ENCODE measurements at places on chromosomes 5 and 9.

DNA sequence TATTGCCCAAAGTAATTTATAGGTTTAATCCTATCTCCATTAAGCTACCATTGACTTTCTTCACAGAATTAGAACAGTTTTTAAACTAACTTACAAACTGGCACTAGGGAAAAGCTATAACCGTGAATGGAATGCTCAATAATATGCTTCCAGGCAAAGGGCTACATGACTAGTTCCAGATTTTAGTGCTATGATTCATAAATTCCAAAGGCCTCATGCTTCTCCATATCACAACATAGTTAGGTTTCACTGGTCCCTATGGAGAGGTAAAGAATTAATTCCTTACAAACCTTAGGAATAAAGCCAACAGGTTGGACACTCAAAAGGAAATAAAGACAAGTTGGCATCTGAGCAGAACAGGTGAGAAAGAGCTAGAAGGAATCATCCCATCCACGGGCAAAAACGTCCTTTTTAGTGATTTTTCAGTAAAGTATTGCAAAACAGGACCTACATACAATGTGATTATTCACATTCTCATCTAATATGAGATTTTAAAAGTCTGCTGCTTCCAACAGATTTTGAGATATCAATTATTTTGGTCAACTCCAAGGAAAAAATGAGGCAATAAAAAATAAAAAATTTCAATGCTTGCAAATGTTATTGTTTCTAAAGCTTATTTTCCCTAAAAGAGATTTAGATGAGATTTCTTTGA lies 97.0 kb upstream of the TARS1 start:
- no peak for DNase-seq

DNA sequence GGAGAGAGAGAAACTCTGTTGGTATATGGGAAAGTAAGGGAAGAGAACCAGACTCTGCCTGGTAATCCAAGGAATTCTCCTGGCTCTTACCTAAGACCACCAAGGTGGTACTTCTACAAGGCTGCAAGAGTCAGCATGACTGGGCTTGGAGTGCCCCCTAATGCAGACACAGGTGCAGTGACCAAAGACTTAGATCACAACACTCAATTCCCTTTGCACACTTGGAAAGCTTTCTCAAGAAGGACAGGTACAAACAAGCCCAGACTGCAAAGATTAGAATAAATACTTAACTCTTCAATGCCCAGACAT lies 25.2 kb downstream of the UGT3A2 start:
- no peak for DNase-seq

GRCh38 chr5:91223886-91224285 lies 159.2 kb downstream of the ARRDC3 start:
- DNase-seq = no peak

DNA sequence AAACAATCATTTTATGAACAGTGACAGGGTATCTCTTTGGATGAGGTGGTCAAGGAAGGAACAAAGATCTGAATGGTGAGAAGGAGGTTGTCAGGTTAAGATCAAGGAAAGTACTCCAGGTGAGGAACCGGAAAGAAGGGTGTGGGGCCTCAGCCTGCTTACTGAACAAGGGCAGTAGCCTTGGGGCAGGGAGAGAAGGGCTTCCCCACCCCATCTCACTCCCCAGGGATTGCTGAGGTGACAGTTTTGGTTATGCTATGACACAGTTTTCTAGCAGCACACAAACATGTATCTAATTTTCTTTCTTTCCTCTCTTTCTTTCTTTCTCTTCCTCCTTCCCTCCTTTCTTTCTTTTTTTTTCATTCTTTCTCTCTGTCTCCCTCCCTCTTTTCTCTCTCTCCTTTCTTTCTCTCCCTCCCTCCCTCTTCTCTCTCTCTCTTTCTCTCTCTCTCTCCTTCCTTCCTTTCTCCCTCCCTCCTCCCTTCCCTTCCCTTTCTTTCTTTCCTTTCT lies 4.1 kb upstream of the HDHD3 start:
- no peak for DNase-seq

DNA sequence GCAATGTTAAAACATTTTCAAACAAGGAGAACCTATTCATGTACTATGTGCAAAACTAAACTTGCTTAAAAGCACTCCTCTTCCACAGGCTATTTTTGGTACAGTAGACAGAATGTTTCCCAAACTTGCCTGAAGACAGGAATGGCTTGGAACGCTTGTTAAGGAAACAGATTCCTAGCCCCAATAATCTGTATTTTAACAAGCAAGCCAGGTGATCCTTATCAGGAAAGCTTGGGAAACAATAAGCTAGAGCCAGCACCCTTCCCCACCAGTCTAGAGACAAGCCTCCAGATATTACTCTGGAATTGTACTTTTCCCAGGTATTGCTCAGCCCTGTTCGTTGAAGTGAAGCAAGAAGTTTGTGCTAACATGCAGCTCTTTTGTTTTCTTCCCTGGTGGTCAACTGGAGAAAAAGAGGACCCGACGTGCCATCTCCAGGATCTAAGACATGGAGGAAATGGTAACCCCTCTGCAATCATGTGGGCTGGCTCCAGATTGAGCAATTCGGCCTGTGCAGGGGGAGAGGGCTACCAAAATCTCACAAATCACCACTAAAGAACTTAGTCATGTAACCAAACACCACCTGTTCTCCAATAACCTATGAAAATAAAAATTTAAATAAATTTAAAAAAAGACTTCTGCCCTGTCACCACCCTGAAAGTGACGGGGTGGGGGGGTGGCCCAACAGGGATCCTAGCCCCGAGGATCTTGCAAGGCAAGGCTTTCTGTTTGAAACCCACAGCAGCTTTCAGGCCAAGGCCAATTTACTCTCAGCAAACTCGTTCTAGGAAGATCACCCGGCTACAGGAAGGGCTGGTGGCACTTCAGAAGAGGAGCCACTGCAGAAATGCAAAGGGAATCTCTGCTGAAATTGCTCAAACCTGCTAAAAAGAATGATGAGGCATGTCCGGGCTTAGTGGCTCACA lies 48.6 kb downstream of the SHB start:
- DNase-seq = no peak

DNA sequence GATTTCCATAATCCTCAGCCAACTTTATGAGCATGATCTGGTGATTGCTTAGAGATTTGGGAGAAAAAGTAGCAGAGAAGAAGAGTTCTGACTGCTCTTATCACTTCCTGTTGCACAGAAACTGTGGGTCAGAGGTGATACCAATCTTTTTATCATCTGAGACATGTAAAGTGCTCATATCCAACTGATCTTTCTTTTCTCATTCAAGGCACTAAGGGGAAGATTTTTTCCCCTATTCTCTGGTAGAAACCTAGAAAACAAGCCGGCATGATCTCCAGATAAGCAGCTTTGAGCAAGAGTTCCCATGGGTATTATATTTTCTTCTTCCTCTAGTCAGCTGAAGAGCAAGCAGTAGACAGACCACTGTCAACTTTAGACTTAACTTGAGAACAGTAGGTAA lies 29.0 kb upstream of the GPR150 start:
- no peak for DNase-seq

DNA sequence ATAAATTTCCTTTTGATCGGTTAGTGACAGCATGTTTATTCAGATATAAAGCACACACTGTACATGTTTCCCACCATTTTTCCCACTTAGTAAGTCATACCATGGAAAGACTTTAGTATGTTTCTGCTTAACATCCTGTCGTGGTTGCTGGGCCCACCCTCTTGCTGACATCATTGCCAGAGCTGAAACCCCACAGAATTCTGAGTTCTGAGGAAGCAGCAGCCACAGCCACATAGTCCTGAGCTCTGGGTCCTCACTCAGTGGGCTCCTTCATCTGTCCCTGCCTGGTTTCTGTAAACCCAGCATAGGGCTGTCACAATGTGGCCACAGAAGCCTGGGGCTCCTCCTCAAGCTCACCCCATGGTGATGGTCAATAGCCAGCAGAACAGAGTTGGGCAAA lies 441.5 kb downstream of the ENC1 start:
- DNase-seq = no peak

- DNase-seq = no peak
These were observed 215.4 kb downstream of the GLIS3 start for GRCh38 chr9:4084435-4084818.

DNA sequence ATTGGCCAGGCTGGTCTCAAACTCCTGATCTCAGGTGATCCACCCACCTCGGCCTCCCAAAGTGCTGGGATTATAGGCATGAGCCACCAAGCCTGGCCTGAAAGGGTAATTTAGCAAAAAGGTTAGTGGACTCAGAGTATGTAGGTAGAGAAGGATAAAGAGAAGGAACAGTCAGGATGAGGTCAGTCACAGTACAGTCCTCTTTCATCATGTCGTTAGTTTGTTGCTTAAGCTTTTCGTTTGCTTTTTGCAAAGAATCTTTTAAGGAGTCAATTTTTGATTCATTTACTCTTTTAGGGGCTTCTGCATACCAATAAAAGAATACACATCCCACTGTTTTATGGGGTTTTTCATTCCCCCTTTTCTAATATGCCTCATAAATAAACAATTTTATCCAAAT lies 17.8 kb upstream of the GBGT1 start:
- no peak for DNase-seq

DNA sequence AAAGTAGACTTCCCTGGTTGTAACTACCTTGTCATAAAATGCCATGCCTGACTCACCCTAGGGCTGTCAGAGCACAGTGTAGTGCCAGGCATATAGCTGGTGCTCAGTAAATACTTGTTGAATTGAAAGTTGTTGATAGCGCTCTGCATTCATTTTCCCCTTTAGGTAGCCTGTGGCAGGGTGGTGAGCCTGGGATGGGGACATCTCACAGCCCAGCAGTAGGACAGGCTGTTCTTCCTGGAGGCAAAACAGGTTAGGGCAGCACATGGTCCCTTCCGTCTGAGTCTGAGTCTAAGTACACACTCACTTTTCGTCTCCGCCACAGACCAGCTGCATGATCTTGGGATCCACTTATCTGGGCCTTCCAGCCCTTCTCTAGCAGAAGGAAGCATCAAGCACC lies 401.9 kb downstream of the ZSWIM6 start:
- DNase-seq = no peak

DNA sequence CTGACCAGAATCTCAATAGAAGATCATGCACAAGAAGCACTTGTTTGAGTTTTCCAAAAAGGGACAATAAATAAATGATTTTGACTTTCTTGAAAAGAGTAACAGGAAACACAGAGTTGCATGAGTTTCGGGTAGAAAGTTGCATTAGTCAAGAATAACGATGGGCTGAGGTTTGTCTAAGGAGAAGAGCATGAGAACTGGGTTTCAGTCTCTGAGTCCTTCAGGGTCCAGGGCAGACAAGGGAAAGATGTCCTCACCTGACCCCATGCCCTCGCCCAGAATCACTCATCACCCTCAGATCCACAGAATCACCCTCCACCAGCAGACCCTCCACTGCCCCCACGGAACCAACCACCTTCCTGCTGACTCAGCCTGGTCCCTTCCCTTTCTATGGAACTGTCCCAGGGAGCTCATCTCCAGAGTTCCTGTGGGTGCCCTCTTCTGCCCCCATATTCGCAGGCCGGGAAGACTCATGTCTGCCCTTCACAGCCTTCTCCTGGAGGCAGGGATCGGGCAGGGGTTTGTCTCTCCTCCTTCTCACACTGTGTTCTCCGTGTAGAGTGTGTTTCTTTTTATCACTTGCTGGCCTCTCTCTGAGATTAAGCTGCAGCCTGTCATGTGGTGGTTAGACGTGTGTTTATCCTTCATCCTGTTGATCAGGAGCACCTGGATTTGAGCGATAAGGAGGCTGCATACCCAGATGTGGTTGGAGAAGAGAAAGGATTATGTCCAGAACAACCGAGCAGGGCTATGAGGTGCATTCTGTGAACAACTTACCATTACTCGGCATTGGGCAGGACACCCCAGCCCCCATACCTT lies 442.6 kb downstream of the MAT2B start:
- DNase-seq = no peak

- no peak for DNase-seq
These were observed 18.8 kb upstream of the HSD17B3 start for GRCh38 chr9:96320749-96321280.

- no peak for DNase-seq
These were observed 25.8 kb upstream of the MED10 start for GRCh38 chr5:6404129-6404528.

GRCh38 chr5:60503771-60504170 lies 196.2 kb downstream of the DEPDC1B start:
- no peak for DNase-seq

DNA sequence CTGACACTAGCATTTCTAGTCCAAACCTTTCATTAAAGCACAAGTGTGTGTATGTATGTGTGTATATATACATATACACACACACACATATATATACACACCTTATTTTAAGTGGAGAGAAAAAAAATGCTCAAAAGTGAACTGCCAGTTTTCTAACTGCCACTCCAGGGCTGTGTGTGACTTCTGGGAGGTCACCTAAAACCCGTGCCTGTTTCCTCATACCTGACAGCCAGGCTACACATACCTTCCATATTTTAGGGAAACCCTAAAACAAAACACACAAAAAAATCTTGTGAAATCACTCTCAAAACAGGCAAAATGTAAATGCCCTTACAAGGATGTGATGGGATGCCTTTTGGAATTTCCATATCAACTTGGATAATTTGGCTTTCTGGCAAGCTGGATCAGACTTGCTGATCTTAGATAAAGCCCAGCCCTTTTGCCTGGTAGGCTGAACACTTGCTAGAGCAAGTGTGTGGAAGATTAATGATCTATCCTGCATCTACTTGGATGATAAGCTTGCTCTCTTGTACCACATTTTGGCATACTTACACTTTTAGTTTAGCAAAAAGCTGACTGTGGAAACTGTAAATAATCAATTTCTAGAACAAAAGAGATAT lies 127.8 kb downstream of the GNAQ start:
- no peak for DNase-seq

GRCh38 chr9:6214903-6215302 lies 704 bp upstream of the IL33 start:
- no peak for DNase-seq

GRCh38 chr9:134557331-134557730 lies 84.3 kb upstream of the COL5A1 start:
- no peak for DNase-seq

GRCh38 chr9:126386088-126386487 lies 59.5 kb downstream of the MVB12B start:
- DNase-seq = no peak

- DNase-seq = no peak
These were observed 36.3 kb downstream of the GAPVD1 start for GRCh38 chr9:125297917-125298316.

GRCh38 chr5:179872055-179872827 lies 13.6 kb upstream of the MRNIP start:
- DNase-seq = no peak

DNA sequence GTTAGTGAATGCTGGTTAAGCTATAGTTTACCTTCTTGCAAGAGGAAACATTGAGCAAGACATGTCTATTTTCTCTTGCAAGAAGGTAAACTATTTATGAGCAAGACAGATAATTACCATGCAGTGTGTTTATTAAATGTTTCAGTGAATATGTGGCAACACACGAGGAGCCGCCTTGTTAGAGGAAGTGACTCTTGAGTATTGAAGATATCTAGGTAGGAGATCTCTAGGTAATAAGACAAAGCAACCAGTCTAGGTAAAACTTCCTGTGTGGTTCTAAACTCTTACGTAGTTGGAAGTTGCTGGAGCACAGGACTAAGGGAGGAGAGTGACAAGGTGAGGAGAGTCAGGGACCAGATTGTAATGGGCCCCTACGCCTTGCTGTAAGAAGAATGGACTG lies 16.8 kb downstream of the SKP2 start:
- DNase-seq = no peak

Measured in stimulated activated CD4-positive, alpha-beta T cell treated with anti-CD3 and anti-CD28 coated beads, TNF-alpha, amount 100 ng/mL, for 1 hour (primary cell).